ENCODE measurements at places on chromosomes 12 and 14. TPM values are rescaled to one million over a fixed set of nuclear protein-coding genes. Genes with fewer than 3 reads are reported as not detected.

The GPR84 gene
- not detected for total RNA-seq

GRCh38 chr14:54564071-54564867 lies 2.7 kb upstream of the SAMD4A start:
- DNase-seq, result peak; percentile 55
- H3K4me3 ChIP-seq, result peak overlapping the region; percentile 87
- H3K27ac ChIP-seq, result no peak overlapping the region
- H3K27me3 ChIP-seq, result no peaks in the 10 kb centered on the region

The BBS10 gene
- 15.7 TPM for total RNA-seq

- no peaks in the 10 kb centered on the region for H3K27me3 ChIP-seq
- H3K4me1 ChIP-seq, result peaks cover 22% of the 10 kb centered on the region
- no peak overlapping the region for H3K27ac ChIP-seq
- H3K36me3 ChIP-seq, result no peaks in the 10 kb centered on the region
These were observed 478.2 kb downstream of the ZFP36L1 start for GRCh38 chr14:68314642-68315041.

DNA sequence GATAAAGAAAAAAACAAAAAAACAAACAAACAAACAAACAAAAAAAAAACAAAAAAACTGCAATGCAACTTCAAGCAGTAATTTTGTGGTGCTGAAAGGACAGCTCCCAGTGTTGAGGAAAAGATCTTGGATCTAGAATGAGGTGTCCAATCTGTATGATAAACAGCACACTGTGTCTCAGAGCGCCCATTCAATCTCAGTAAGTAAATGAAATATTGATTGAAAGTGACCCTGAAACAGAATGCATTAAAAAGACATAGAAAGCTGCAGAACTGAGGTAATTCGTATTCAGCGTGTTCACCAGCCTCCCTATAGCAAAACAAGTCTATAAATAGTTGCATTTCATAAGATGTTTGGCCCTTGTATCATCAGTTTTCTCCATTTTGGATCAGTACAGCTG lies 153.0 kb downstream of the NOVA1 start:
- H3K4me3 ChIP-seq, result no peak overlapping the region
- peak; percentile 49 for DNase-seq
- H3K4me1 ChIP-seq, result peaks cover 12% of the 10 kb centered on the region
- H3K27ac ChIP-seq, result no peak overlapping the region

GRCh38 chr14:62885451-62885850 lies 159.8 kb downstream of the KCNH5 start:
- no peak overlapping the region for H3K4me3 ChIP-seq
- H3K27ac ChIP-seq, result no peak overlapping the region
- H3K27me3 ChIP-seq, result no peaks in the 10 kb centered on the region
- no peak for DNase-seq
- no peaks in the 10 kb centered on the region for H3K36me3 ChIP-seq
- no peaks in the 10 kb centered on the region for H3K4me1 ChIP-seq

GRCh38 chr12:76311796-76312195 lies 36.4 kb downstream of the BBS10 start:
- H3K36me3 ChIP-seq, result no peaks in the 10 kb centered on the region
- H3K4me3 ChIP-seq, result no peak overlapping the region
- H3K4me1 ChIP-seq, result no peaks in the 10 kb centered on the region
- no peaks in the 10 kb centered on the region for H3K27me3 ChIP-seq
- H3K27ac ChIP-seq, result no peak overlapping the region

GRCh38 chr14:89507521-89507920 lies 90.5 kb upstream of the FOXN3 start:
- H3K4me3 ChIP-seq, result no peak overlapping the region
- no peak for DNase-seq
- no peaks in the 10 kb centered on the region for H3K36me3 ChIP-seq
- peak overlapping the region; percentile 95 for H3K27ac ChIP-seq

DNA sequence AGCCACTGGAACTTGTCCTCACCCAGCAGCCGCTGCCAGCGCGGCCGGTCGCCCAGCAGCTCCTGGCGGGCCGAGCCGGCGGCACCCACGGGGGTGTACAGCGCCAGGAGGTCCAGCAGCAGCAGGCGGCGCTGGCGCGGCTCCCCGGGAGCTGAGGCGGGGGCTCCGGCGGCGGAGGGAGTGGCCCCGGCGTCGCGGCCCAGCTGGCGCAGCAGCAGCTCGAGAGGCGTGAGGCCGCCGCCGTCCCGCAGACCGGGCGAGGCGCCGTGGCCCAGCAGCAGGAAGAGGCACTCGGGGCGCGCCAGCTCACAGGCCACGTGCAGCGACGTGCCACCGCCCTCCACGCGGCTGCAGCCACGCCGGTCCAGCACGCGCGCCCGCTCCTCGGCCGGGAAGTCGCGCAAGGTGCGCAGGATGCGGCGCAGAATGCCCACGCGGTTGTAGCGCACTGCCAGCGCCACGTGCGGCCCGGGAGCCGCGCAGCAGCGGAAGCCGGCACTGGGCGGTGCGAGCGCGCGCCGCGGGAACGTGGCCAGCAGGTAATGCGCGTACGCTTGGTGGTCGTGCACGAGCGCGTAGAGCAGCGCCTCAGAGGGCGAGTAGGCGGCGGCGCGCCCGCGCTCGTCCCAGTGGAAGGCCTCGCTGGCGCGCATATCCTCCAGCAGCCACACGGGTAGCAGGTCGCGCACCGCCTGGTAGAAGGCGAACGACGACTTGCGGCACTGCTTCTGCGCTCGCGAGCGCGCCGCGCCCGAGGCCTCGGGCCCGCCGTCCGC lies 2.3 kb downstream of the ANKRD9 start:
- H3K4me3 ChIP-seq, result no peak overlapping the region
- H3K27ac ChIP-seq, result no peak overlapping the region
- H3K27me3 ChIP-seq, result no peaks in the 10 kb centered on the region
- H3K36me3 ChIP-seq, result no peaks in the 10 kb centered on the region
- H3K4me1 ChIP-seq, result no peaks in the 10 kb centered on the region

GRCh38 chr12:66409195-66409871 lies 107.0 kb downstream of the HELB start:
- H3K27me3 ChIP-seq, result no peaks in the 10 kb centered on the region
- no peak overlapping the region for H3K4me3 ChIP-seq
- H3K27ac ChIP-seq, result no peak overlapping the region

GRCh38 chr12:118103201-118103600 lies 610 bp downstream of the VSIG10 start:
- DNase-seq, result peak; percentile 47
- peak overlapping the region; percentile 80 for H3K4me3 ChIP-seq
- no peaks in the 10 kb centered on the region for H3K27me3 ChIP-seq
- H3K4me1 ChIP-seq, result no peaks in the 10 kb centered on the region
- H3K27ac ChIP-seq, result peak overlapping the region; percentile 65
- H3K36me3 ChIP-seq, result no peaks in the 10 kb centered on the region

DNA sequence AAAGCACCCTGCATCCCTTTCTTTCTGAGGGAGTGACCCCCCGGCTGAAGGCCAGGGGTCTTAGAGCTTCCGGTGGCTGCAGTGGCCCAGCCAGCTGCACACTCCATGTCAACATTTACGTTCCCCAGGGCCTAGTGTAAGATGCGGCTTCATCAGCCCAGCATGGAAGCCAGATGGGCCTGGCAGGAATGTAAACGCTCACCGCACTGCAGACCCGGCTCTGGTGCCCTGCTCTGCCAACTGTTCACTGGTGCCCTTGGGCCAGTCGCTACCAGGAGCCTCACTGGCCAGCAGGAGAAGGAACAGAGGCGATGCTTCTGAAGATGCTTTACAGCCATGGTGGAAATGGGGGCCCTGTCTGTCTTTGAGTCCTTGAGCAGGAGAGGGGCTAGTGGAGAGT lies 8.6 kb upstream of the TMEM119 start:
- H3K4me3 ChIP-seq, result no peak overlapping the region
- H3K36me3 ChIP-seq, result no peaks in the 10 kb centered on the region
- H3K27ac ChIP-seq, result no peak overlapping the region
- no peaks in the 10 kb centered on the region for H3K27me3 ChIP-seq
- DNase-seq, result no peak
- peaks cover 14% of the 10 kb centered on the region for H3K4me1 ChIP-seq
